ENCODE measurements at places on chromosomes 3 and 15.

DNA sequence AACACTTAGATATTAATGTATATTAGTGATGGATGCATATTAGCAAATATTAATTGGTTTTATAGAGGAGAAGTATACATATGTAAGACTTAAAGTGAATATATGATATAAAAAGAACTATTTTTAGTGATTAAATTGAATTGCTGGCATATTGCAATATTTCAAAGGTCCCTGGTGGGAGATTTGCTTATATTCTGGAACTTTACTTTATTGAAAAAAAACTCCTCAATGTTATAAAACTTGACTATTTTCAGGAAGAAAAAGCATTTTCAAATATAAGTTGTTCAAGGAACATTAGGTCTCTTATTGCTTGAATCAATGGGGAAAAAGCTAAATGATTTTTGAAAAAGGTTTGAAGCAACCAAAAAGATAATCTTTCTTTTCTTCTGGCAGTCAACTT is 21.4 kb upstream of the OTOL1 start:
- no peak for DNase-seq

GRCh38 chr3:33392703-33393125 is 47.5 kb downstream of the UBP1 start:
- DNase-seq = no peak

DNA sequence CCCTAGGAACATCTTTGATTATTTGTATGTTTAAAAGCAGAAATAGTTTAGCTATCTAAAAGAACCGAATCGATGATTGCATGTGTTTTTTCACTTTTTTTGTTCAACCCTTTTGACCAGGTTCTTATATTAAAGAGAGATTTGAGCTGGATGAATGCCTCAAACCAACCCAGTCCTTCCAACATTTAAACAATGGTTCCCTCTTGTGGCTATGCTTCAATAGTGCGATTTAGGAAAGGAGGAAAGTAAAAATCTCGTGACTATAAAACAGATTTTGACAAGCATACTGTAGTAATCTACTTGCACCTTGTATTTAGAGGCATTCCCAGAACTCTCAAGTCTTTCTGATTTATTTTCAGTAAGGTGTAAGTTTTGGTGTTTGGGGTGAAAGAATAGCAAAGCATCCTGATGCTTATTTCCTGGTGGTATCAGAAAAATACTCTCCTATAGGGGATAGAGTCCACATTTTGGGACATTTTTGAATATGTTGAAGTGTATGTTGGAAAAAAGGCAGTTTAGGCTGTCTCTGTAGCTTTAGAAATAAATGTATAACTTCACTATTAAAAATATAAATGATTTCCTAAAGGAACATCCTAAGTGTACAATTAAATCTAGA is 159.6 kb upstream of the KCNH8 start:
- DNase-seq = no peak

- DNase-seq = no peak
Measured at GRCh38 chr3:59749291-59749690, 699.5 kb upstream of the CFAP20DC start.

DNA sequence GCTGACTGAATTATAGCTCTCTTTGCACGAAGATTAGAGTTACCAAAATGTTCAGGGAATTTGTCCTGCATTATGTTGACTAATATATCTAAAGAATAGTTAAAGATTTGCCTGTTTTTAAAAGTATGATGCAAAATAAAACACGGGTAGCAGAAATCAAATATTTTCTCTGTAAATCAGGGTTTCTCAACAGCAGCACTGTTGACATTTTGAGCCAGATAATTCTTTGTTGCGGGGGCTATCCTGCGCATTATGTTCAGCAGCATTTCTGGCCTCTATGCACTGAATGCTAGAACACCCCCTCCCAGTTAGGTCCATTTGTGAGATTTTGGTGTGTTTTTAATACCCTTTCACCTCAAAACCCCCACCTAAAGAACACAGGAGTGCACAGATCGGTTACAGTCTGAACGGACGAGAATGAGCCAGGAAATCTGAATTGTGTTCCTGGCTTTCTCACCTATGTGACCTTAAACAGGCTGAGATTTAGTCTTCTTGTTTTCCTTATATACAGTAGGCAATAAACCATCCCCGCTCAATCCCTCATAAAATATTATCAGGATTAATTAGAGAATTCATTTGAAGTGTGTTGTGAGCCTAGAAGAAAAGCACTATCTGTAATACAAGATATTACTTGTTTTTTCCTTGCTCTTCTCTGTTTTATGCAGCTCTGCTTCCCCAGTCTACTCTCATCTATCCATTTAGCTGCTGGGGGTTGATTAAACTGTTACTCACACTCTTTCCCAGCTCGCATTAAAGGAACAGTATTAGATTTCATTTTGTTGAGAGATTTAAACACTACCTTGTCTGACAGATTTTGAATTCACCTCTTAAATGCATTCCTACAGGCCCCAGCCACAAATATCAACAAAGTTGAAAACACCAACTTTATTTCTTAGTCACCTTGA is 247.5 kb upstream of the GOLIM4 start:
- no peak for DNase-seq

DNA sequence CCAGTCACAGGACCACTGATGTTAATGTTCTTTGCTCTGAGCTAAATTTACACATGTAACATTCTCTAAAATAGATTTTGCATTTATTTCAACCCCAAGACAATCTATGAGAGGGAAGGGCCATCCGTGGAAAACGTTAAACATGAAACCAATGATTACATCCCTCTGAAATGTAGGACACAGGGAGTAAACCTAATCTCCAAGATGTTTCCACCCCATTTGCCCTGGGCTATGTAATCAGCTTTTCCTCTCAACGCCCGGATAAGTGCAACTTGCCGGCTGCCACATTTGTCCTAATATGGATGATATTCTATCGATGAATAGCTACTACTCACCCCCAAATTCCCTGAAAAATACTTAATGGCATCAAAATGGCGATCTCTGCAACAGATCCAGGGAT is 6.4 kb upstream of the FMN1 start:
- no peak for DNase-seq

DNA sequence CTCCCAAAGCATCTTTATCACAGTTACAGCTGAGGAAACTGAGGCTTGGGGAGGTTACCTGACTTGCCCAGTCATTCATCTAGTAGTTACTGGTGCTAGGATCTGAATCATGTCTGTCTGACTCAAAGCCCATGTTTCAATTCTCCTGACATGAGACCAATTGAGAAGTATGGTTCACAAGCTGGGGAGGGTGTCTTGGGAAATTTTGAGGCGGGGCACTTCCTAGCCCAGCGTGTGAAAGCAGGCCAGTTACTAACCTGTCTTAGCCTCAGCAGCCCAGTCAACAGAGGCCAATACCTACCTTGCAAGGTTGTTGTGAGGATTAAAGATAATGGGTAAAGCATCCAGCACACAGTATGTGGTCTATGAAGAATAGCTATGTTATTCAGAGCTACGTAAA is 37.0 kb downstream of the CLDN18 start:
- no peak for DNase-seq

DNA sequence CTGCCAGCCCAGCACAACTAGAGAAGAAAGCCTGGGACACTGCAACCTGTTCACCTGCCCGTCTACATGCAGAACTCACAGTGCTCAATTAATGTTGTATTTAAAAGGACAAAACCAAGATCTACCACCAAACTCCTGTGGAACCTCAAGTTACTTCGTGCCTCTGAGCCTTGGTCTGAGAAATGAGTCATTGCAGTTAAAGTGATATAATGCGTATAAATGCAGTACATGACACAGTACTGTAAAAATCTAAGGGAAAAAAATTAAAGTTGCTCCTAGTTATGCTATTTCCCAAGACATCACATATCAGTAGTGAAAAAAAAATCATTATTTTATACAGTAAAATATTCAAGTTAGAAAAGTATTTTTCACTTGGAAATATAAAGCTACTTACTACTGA is 138.9 kb downstream of the ZIC4 start:
- no peak for DNase-seq

GRCh38 chr3:147554332-147554731 is 145.2 kb downstream of the ZIC1 start:
- DNase-seq = no peak

DNA sequence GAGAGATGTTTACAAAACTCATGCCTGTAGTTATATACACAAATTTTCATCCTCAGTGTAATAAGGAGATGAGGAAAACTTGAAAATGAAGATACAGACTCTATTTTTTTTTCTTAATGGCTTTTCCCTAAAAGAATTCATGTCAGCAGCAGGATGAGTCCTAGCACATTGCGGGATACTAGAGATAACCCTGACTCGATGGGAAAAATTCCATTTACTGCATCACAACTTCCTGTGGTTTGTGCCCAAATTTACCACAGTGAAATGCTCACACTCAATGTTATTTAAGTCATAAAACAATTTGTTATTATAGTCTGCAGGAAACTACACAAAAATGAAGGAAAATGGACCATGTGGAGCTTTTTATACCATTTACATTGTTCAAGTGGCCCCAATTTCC is 581.9 kb upstream of the ZNF717 start:
- no peak for DNase-seq

DNA sequence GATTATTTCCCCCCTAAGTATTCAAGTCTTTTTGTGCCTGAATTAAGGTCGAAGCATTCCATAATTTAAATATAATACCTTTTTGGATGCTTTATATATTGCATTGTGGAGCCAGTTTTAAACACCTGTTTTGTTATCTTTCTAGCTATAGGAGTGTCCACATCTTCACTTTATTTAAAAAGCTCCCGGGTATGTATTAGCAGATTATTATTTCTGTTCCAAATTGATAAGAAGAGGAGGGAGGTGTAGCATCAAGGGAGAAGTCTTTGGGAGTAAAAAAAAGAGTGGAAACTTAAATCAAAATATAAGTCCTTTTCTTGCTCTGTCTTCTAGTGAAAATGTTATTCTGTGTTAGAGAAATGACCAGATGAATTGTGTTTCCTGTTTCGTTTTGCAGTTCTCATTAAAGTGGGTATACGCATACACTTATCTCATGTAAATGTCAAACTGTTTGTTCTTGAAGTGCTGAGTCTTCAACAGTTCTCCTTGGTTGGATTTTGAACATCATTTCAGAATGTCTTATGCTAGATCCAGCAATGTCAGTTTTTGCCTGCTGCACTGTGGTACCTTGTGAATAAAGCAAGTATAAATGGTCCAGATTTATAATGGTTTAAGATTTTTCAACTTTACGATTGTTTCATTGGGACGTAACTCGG is 105.8 kb downstream of the FNDC3B start:
- no peak for DNase-seq

DNA sequence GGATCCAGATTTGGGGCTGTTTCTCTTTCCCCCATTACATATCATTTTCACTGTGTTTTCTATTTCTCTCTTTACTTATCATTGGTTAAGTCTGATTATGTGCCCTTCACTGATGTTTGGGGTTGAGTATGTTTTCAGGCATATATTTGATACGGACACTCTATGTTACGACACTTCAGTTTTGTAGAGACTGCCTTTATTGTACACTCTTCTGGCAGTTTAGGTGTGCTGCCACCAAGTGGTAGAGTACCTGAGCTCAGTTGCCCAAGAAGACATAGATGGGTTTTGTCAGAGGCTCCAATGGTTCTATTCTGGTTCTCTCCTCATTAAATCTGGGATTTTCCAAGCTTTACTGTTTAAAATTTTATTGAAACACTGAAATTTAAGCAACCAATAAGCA is 255.0 kb upstream of the ROPN1 start:
- no peak for DNase-seq

GRCh38 chr3:74613060-74613459 is 1.4 kb downstream of the CNTN3 start:
- no peak for DNase-seq

GRCh38 chr3:156483961-156484787 is 70.7 kb downstream of the SSR3 start:
- peak; percentile 7 for DNase-seq

GRCh38 chr3:45252826-45253225 is 26.7 kb upstream of the TMEM158 start:
- DNase-seq = no peak

- no peak for DNase-seq
Measured at GRCh38 chr15:101541501-101542292, 52.2 kb upstream of the PCSK6 start.

- no peak for DNase-seq
Measured at GRCh38 chr3:124663690-124664089, 66.6 kb upstream of the UMPS start.

GRCh38 chr3:17190353-17191078 is 305.8 kb downstream of the PLCL2 start:
- DNase-seq = no peak

- no peak for DNase-seq
Measured at GRCh38 chr3:127195417-127195816, 2.5 kb downstream of the PRR23E start.

- DNase-seq = no peak
Measured at GRCh38 chr3:188417271-188417696, 263.3 kb downstream of the LPP start.

- no peak for DNase-seq
Measured at GRCh38 chr3:18112674-18113375, 312.3 kb downstream of the SATB1 start.

DNA sequence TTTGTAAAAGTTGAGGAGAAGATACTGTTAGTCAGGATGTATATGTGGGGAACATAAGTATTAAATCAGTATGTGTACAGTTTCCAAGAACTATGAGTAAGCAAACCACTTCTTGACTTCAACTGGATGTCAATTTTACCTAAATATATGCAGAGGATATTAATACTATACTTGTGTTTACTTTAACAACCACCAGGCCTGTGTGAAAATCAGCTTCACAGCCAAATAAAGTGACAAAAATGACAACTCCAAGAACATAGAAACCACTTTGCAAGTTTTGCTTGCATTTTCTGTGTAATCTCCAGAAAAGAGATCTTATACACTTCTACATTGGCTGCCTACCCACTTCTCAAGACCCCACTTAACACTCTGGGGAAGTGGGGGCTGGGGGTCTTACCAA is 293.3 kb upstream of the RORA start:
- no peak for DNase-seq

- no peak for DNase-seq
Measured at GRCh38 chr15:37078566-37078965, 21.8 kb downstream of the MEIS2 start.

- DNase-seq = no peak
Measured at GRCh38 chr3:195238081-195238571, 32.8 kb downstream of the XXYLT1 start.

DNA sequence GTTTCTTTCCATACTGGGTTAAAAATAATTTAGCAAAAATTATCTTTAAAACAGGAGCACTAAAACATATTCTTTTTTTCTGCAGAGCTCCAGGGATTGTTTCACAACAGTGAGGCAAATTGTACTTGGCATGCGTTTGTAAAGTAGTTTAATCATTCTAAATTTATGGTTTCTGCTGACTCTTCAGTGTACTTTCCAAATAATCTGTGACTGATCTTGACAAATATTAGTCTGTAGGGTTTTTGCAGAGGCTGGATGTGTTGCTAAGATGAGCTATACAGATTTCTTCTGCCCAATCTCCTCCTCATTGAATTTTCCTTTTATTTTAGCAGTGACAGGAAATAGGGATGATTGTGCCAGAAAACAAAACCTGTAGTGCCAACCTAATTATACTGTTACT is 328.0 kb upstream of the MANF start:
- DNase-seq = no peak

All from stimulated activated CD8-positive, alpha-beta memory T cell treated with anti-CD3 and anti-CD28 coated beads, Interleukin-4, amount 100 ng/mL, for 1 hour (primary cell).